Posterior vena cava (tissue), 2 donors: ENCODE measurements at places on chromosomes 4 and X. TPM values are rescaled to one million over a fixed set of nuclear protein-coding genes. Genes with fewer than 3 reads are reported as not detected.

GATA1 gene
- total RNA-seq: 0.42 TPM

RIBC1 gene
- total RNA-seq: 0.56 TPM

FRAS1 gene
- 2.3 TPM for total RNA-seq

ZDHHC15 gene
- 2.2 TPM for total RNA-seq

SHOX gene
- not detected for total RNA-seq

DDX60 gene
- total RNA-seq: 14.3 TPM

PLP1 gene
- 5.0 TPM for total RNA-seq

USP9X gene
- 74.4 TPM for total RNA-seq

FHL1 gene
- 1,050 TPM for total RNA-seq

MAGEA3 gene
- total RNA-seq: not detected

RRH gene
- total RNA-seq: 0.28 TPM

CXCL5 gene
- total RNA-seq: not detected

TEX11 gene
- total RNA-seq: not detected

SMR3B gene
- not detected for total RNA-seq

DNAAF6 gene
- not detected for total RNA-seq

LRIT3 gene
- total RNA-seq: 0.14 TPM

EVC gene
- 25.6 TPM for total RNA-seq

TXK gene
- 2.6 TPM for total RNA-seq

DOCK11 gene
- total RNA-seq: 43.2 TPM

COX7B2 gene
- total RNA-seq: not detected

RS1 gene
- total RNA-seq: not detected

STAP1 gene
- not detected for total RNA-seq

FGF5 gene
- total RNA-seq: not detected

ARX gene
- not detected for total RNA-seq

TEX13C gene
- total RNA-seq: not detected

EDNRA gene
- total RNA-seq: 29.8 TPM

DNAJB14 gene
- total RNA-seq: 45.2 TPM

GPR34 gene
- total RNA-seq: 35.4 TPM
